Stimulated activated CD4-positive, alpha-beta T cell treated with anti-CD3 and anti-CD28 coated beads, Interleukin-2, amount 100 ng/mL, for 24 hours (primary cell): ENCODE measurements at places on chromosomes 11 and 22.

DNA sequence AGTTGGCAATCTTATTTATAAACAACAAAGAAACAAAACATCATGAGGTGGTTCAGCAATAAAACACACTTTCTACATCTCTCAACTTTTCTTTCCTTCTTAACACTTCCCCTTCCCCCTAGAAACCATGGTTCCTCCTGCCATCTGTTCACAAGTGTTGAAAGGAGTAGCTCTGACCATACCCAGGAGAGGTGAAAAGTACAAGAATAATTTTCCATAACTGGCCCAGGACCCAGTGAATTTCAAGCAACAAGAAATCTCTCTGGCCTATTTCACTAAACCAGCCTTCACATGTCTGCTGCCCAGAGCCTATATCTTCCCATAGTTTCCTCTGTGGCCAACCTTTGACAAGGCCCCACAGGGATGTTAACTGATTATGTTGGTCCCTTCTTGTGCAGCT is 98.2 kb upstream of the CEP126 start:
- DNase-seq: no peak

DNA sequence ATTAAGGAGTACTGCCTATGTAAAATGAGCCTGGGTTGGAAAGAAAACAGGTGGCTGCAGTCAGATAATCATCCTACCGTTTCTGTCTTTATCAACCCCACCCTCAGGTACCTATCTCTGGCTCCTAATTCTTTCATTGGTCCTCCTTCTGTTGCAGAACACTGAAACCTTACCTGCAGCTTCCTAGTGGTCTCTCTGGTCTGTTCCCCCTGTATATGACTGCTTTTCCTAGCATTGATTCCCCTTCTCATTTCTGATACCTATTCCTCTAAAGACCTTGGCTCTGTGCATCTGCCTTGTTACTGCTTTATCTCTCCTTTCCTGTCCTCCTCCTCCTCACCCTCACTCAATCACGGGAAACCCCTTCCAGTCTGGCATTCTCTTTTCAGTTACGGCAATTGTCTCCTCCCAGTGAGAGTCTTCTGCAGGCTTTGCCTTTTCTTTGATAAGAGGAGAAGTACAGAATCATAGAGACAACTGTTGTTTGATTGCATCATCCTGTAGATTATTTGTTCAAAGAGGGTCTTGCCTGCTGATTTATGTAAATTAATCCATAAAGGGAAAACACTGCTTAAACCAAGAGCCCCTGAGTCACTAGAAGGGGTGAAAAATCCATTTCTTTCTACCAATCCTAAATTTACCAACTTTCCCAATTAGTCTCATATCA is 301.2 kb downstream of the AASDHPPT start:
- DNase-seq: no peak

DNA sequence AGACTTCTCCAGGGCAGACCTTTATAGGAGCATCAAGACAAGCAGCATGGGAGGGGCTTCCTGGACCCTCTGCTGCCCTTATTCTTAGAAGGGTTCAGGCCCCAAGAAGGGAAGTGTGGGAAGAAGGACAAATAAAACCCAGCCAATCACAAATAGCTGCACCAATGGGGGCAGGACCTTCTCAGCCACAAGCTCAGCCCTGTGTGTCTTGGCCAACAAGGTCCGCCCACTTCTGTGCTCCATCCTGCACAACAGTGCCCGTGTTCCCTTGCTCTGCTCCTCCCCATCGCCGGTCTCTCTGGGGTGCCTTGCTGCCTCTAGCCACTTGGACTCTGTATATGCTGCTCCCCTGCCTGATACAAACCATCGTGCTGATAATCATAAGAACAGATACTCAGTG is 86.1 kb downstream of the NAT10 start:
- no peak for DNase-seq

DNA sequence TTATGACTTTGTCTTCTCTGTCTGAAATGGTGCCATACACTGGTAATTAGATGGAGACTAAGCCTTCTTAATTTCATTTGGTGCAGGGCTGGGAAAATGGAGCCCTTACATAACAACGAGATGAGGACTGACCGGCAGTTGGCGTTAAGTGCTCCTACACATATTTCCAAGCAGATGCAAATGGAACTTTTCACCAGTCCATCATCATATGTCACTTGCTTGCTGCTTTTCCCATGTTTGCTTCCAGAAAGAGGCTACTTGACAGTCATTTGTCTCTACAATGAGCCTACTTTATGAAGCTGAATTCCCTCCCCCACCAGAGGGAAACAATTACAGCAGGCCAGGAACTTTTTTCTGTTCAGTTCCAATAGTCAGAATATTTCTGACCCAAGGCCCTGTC is 32.6 kb downstream of the SVIP start:
- DNase-seq: no peak

DNA sequence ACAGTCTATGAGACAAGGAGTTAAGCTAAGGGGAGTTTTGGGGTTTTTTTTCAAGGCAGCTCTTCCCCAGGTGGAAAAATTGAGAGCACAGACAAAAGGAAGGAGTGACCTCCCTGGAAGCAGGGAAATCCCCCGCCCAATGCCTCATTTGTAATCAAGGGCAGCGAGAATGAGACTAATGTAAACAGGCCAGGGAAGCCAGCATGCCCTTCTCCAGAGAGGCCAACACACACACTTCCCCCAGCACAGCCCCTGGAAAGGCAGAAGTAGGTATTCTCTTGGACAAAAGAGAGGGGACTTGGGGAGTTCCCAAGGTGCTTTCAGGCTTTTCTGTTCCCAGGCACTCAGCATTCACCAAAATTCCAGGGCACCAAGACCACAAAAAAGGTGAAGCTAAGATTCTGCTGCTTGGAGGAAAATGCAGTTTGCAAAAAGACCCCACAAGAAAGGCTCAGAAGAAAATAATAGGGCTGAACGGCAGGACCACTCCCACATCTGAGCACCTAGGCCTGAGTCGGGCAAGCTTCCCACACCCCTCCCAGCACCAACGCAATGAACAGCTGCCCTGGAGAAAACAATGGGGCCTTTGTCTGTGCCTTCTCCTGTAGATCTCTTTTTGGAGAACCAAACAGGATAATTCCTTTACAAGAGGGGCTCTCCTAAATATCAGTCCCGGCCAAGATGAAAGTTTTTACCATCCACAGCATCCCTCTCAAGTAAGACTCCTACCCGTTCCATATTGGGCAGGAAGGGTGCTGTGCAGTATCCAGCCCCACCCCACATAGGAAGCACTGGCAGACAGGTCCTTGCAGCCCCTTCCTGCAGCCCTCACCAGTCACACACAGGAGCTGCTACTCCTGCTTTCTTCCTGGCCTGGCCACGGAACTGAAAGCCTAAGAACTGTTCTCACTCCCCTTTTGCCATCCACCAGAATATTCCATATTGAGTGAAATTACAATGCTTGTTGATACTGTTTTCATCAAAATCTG is 70.7 kb upstream of the AKIP1 start:
- DNase-seq: peak; percentile 50

DNA sequence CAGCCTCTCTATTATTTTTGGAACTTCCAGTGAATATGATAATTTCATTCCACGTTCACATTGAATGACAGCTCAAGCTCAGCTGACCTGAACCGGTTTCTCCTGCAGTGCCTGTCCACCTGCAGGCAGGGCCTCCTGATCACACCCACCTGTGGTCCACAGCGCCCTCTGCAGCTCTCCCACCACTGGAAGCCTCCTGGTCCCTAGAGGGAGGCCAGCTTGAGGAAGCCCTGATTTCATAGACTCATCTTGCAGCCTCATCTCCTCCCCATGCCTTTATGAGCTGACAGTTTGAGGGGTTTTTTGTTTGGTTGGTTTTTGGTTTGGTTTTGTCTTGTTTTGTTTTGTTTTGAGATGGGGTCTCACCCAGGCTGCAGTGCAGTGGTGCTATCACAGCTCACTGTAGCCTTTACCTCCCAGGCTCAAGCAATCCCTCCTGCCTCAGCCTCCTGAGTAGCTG is 29.9 kb upstream of the MALAT1 start:
- DNase-seq: no peak

GRCh38 chr11:1228921-1229451 is 6.1 kb downstream of the MUC5B start:
- DNase-seq: no peak

GRCh38 chr11:61869429-61869707 is 22.0 kb downstream of the FADS3 start:
- no peak for DNase-seq

DNA sequence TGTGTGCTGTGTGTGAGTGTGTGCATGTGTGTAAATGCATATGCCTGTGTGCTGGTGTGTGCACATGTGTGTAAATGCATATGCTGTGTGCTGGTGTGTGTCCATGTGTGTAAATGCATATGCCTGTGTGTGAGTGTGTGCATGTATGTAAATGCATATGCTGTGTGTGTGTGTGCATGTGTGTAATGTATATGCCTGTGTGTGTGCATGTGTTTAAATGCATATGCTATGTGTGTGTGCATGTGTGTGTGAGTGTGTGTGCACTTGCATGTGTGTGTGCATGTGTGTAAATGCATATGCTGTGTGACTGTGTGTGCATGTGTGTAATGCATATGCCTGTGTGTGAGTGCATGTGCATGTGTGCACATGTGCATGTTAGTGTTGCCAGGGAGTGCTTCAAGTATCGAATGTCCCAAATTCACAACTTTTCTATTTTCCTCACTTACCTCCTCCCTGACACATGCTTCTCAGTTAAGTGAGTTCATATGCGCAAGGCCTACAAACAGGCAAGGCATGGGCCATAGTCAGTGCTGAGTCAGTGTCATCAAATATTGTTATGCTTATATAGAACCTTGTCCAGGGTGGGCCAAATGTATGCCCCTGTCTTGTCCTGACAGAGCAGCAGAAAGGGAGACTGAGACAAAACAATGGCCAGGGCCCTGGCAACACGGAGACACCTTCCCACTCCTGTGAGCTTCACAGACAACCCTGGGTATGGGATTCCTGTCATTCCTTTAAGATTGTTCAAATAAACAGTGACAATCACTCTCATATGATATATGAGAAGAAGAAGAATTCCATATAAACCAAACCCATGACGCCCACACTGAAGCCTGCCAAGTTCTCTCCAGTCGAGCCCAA is 38.6 kb downstream of the GGTLC2 start:
- no peak for DNase-seq

GRCh38 chr11:108596701-108597100 is 3.1 kb upstream of the EXPH5 start:
- DNase-seq: no peak

- no peak for DNase-seq
These were observed 55.0 kb upstream of the DEPDC7 start for GRCh38 chr11:32960553-32961164.

- no peak for DNase-seq
These were observed 13.5 kb downstream of the FSHB start for GRCh38 chr11:30244265-30244664.

GRCh38 chr22:46755525-46755924 is 6.9 kb upstream of the TBC1D22A start:
- DNase-seq: no peak

DNA sequence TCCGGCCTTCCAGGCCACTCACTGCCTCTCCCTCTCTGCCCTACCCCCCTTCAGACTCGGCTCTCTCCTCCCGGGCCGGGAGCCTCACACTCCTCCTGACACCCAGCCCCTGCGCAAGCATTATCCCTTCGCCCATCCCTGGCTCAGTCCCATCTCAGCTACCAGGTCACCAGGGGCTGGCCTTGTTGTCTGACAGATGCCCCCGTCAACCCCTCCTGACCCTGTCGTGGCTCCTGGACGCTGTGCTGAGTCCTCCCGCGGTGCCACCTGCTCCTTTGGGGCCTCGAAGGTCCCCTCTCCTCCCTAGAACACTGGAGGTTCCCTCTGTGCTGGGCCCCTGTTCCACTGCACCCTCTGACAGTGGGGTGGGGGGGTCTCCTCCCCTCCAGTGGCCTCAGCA is 32.9 kb downstream of the TRMU start:
- no peak for DNase-seq

GRCh38 chr11:37512156-37512780 is 914.2 kb upstream of the RAG2 start:
- DNase-seq: no peak

- peak; percentile 28 for DNase-seq
These were observed 25.7 kb upstream of the CTR9 start for GRCh38 chr11:10725114-10725906.

DNA sequence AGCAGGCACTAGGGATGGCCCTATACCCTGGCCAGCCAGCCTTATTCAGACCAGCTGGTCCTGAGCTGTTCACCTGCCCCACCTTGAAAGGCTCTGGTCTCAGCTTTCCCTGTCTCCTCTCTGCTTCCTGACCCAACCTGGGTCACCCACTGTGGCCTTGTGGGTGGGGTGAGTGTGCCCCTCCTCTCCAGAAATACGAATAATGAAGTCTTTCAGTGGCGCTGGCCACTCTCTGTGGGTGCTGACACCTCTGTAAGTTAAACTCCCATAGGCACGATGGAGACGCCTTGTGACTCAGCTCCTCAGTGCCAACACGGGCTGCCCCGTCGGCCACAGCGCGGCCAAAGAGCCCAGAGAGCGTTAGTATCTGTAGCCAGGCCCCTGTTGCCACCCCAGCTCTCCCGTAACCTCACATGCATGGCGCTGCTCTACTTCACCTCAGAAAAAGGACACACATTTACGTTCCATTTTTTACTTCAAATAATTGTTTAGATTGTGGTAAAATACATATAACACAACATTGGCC is 74.6 kb upstream of the SEPTIN5 start:
- DNase-seq: no peak

- DNase-seq: no peak
These were observed 30.6 kb downstream of the CYB5R2 start for GRCh38 chr11:7642747-7643146.

GRCh38 chr11:35600331-35600838 is 17.9 kb upstream of the FJX1 start:
- no peak for DNase-seq

DNA sequence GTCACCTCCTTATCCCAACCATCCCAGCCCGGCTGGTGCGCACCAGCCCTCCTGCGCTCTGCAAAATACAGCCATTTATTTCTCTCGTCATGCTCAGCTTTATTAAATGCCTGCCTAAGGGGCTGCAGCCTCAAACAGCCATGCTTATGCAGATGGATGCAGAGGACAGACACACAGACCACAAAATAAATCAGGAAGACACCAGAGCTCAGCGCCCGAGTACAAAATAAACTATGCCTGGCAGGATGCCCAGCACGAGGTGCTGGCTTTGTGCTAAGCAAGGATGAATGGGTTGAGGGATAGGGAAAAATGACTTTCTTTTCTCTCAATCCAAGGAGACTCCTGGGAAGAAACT is 70.5 kb downstream of the RPUSD4 start:
- no peak for DNase-seq

GRCh38 chr11:63535734-63536133 is 874 bp upstream of the PLAAT4 start:
- no peak for DNase-seq

DNA sequence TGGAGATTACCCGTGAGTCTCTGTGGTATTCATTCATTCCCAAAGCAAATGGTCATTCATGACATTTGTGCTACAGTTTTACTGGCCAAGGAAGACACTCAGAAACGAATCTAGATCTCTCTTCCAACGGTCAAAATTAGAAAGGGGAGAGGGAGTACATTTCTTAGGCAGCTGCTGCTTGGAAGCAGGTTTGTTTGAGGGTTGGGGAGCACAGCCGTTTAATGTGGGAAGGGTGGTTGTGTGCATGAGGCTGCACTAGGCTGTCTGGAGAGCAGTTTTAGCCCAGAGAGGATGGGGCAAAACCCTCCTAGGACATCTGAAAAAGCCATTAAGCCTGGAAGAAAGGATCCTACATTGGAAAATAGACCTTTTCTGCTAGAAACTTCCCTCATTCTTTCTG is 29.7 kb upstream of the TIMP3 start:
- no peak for DNase-seq

- no peak for DNase-seq
These were observed 4.2 kb downstream of the PLAAT3 start for GRCh38 chr11:63609971-63610580.

- no peak for DNase-seq
These were observed 36.4 kb downstream of the DEPDC5 start for GRCh38 chr22:31790240-31790639.

GRCh38 chr22:26435327-26436093 is 6.5 kb downstream of the ASPHD2 start:
- no peak for DNase-seq
